ENCODE measurements at places on chromosomes 5 and 9.

- DNase-seq, result no peak
Measured at GRCh38 chr5:113213551-113214425, 221.0 kb downstream of the TSSK1B start.

GRCh38 chr9:17204611-17205152 is 69.8 kb downstream of the CNTLN start:
- DNase-seq, result no peak

- DNase-seq, result no peak
Measured at GRCh38 chr9:127773272-127773671, 5.2 kb downstream of the SH2D3C start.

GRCh38 chr5:116448450-116448849 is 126.2 kb downstream of the SEMA6A start:
- DNase-seq, result no peak

GRCh38 chr9:108478431-108479332 is 377.1 kb downstream of the ACTL7B start:
- DNase-seq, result no peak

DNA sequence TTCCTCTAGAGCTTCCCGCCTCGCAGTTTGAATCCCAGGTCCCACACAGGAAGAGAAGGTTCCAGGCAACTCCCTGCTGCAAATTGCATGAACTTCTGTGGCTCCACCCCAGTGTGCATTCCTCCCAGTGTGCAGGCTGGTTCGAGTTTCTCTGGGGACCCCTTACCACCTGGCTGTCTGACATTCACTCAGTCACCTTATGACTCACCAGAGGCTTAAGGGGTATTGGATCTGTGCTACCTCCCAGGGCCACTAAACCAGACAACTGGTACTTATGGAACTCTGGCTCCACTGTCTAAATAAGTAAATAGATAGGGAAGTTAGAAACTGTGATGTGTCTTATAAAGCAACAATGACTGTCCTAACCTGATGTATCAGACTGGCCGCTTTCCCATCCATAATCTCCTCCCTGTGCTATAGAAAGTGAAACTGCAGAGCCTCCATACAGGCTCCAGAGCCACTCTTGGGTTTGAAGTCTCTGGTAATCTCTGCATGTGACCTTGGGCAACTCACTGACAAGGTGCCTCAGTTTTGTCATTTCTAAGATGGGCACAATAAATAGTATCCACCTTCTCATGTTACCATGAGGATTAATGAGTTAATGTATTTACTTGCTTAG is 720.6 kb downstream of the SEMA5A start:
- DNase-seq, result no peak

DNA sequence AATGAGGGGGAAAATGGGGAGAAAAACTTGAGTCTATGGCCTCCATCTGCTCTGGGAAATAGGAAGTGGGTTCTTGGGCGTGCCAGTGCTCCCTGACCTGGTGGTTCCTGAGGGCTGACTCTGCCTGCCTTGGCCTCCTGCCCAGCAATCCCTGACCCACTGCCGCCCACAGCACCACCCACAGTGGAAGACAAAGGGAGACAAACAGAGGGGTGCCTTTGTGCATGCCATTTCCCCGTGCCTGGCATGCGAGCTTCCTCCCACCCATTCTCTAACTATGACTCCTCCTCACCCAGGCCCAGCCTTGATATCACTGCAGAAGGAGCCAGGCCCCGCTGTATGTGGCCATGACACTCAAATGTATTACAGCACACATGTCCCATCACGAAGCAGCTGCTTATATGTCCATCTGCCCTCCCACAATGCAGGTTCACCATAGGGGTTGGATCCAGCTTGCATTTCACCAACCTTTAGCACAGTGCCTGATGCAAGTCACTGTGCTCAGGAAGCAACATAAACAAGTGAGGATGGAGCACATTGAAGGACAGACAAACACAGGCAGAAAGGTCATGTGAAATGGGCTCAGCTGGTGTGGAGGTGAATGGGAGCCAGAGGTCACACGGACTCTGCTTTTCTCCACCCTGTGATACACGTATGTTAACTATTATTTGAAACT is 84.4 kb downstream of the ADRB2 start:
- DNase-seq, result no peak

DNA sequence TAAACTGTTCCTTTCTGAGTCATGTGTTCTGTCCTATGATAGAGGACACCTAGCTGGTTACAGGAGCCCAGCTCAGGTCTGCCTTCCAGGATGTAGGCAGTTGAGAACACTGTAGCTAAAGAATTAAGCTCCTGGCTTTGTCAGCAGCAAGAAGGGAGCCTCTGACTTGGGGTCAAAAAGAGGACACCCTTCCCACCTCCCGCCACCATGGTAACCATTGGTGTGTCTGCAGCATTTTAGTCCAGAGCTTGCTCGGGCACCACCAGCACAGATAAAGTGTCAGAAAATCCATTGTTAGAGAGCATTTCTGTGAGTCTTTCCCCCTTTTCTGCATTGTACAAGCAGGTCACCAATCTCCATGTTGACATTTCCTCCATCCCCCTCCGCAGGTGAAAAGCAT is 181.7 kb downstream of the DOCK8 start:
- DNase-seq, result no peak

DNA sequence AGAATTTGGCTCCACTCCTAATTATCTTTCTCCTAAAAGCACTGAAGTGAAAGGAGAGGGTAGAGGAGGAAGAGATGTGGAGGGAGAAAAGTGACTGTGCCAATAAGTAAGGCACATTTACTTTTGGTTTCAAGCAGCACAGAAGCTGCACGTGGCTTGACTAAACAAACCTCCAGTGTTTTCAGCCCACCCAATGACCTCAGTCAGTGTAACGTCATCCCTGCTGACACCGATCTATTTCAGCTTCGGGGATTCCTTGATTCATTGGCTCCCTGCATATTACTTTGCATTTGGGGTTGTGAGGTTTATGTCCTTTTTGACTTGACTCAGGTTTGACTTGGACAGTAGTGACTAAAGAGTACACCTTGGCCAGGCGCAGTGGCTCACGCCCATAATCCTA is 35.6 kb upstream of the NIM1K start:
- no peak for DNase-seq

GRCh38 chr9:113152699-113153098 is 1.9 kb downstream of the SLC31A2 start:
- DNase-seq, result no peak

GRCh38 chr9:6598249-6598725 is 47.2 kb downstream of the GLDC start:
- no peak for DNase-seq

GRCh38 chr9:127437497-127438264 is 13.5 kb downstream of the ZNF79 start:
- no peak for DNase-seq

DNA sequence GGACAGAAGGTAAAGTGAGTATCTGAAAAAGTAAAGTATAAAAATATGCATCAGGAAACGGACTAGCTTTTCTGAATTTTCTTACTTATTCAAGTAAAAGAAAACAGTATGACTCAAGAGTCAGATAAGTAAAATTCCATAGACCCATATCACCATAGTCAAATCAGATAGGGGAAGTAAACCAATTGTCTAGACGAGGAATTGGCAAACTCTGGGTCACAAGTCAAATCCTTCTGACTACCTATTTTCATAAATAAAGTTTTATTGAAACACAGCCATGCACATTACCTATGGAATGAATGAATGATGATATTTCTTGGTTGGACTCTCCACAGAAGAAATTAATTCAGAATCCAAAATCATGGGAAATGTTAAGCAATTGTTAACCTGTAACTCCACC is 59.1 kb upstream of the TMC1 start:
- no peak for DNase-seq

DNA sequence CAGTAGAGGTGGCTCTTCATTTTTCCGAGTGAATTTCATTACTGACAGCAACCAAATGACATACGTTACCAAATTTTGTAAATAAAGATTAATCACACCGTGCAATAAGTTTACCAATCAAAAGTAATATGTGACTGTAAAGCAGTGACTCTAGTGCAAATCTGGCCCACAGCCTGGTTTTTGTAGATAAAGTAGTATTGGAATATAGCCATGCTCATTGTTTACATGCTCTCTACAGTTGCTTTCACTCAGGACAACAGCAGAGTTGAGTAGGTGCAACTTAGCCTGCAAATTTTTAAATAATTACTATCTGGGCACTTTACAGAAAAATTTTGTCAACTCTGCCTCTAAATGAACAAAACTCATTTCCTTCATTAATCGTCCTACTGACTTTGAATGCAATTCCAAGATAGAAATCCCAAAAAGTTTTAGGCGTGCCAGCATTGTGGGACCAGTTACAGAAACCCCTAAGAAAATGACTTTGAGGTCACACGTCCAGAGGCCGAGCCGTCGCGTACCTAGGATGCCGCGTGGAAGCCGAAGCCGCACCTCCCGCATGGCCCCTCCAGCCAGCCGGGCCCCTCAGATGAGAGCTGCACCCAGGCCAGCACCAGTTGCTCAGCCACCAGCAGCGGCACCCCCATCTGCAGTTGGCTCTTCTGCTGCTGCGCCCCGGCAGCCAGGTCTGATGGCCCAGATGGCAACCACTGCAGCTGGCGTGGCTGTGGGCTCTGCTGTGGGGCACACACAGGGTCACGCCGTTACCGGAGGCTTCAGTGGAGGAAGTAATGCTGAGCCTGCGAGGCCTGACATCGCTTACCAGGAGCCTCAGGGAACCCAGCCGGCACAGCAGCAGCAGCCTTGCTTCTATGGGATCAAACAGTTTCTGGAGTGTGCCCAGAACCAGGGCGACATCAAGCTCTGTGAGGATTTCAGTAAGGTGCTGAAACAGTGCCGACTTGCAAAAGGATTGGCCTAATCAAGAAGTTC is 180.7 kb upstream of the TLE4 start:
- no peak for DNase-seq

GRCh38 chr5:158409507-158409906 is 550.6 kb upstream of the CLINT1 start:
- DNase-seq, result no peak

GRCh38 chr5:122703203-122703602 is 71.7 kb upstream of the SNX2 start:
- DNase-seq, result no peak

GRCh38 chr9:130677252-130677651 is 12.9 kb downstream of the PRDM12 start:
- DNase-seq, result no peak

GRCh38 chr5:34923694-34924461 is 5.5 kb upstream of the DNAJC21 start:
- no peak for DNase-seq

DNA sequence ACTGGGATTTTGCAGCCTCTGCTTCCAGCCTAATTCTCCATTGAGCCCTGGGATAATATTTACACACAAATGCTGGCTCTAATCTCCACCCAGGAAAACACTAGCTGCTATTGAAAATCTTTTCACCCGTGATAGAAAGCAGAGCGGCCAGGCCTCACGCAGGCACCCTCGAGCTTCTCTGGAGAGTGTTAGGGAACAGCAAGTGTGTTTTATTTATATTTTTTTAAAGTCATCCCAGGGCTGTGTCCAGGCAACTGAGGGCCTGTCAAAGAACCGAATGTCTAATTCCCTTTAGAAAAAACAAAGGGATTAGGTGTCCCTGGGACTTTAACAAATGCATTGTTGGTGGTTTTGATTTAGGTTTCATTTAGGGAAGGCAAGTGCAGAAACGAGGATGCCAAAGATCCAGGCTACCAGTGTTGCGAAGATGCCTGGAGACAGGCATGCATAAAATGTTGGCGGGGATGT is 51.2 kb upstream of the SPRY4 start:
- no peak for DNase-seq

GRCh38 chr5:75720882-75721281 is 3.6 kb upstream of the POC5 start:
- no peak for DNase-seq

GRCh38 chr9:130196643-130197042 is 24.4 kb downstream of the NCS1 start:
- no peak for DNase-seq

GRCh38 chr5:93054424-93055163 is 526.4 kb downstream of the NR2F1-AS1 start:
- DNase-seq, result no peak

DNA sequence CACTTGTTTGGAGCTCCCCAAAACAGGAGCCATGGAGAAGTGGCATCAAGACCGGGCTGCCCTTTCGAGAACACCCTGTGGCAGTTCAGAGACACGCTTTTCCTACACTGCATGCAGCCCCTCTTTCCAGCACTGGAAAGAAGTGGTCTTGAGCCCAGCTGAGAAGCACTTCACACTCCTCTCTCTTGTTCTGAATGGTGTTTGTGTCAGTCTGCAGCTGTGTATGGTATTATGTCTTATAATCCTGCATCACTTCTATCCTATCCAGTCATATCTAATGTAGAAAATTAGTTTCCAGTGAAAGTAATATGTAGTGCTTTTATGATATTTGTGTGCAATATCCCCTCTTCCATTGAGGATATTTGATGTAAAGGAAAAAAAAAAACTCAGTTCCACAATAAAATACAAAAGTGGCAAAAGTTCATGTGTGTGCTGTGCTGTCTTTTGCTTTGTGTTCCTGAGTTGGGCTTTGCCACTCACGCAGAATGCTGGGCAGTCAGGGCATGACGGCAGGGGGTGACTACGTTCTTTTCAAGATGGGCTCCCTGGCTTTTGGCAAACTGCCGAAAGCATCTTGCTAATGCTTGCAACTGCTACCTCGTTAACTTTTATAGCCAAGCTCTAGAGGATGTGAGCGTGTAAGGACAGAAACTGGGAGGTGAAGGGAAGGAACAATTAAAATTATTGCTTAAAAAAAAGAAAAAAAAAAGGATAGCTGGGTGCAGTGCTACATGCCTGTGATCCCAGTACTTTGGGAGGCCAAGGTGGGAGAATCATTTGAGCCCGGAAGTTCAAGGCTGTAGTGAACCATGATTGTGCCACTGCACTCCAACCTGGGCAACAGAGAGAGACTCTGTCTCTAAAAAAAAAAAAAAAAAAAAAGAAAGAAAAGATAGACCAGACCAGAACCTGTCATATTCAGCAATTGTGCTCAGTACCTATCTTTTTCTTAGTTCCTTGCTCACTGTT is 102.2 kb downstream of the MAP1B start:
- DNase-seq, result no peak

- DNase-seq, result no peak
Measured at GRCh38 chr5:5218396-5218795, 78.3 kb downstream of the ADAMTS16 start.

DNA sequence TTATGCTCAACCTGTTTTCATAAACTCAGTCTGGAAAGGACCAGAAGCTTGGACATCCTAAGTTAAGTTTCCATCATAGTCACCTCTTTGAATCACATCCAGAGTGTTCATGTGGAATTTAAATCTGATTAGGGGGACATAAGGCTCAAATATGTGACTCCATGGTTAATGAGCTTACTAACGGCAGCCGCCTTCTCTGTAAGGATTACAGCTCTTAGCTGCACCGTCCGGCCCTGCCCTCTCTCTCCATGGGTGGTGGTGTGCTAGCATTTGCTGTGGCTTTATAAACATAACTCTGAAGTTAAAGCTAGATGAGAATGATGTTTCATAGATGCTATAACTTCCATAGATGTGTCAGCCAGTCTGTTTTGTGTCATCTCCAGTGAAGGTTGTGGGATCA is 156.5 kb downstream of the TRIO start:
- DNase-seq, result no peak

GRCh38 chr9:104927912-104928740 is at the start of gene ABCA1:
Gene ABCA1, minus strand, starts transcription at chr9:104928155. Its CDS starts 24,476 bp downstream, at chr9:104903679.
- DNase-seq, result peak; percentile 82

All from stimulated activated CD4-positive, alpha-beta T cell treated with anti-CD3 and anti-CD28 coated beads, TNF-alpha, amount 100 ng/mL, for 24 hours (primary cell).